ENCODE measurements at places on chromosomes 6 and 20.

DNA sequence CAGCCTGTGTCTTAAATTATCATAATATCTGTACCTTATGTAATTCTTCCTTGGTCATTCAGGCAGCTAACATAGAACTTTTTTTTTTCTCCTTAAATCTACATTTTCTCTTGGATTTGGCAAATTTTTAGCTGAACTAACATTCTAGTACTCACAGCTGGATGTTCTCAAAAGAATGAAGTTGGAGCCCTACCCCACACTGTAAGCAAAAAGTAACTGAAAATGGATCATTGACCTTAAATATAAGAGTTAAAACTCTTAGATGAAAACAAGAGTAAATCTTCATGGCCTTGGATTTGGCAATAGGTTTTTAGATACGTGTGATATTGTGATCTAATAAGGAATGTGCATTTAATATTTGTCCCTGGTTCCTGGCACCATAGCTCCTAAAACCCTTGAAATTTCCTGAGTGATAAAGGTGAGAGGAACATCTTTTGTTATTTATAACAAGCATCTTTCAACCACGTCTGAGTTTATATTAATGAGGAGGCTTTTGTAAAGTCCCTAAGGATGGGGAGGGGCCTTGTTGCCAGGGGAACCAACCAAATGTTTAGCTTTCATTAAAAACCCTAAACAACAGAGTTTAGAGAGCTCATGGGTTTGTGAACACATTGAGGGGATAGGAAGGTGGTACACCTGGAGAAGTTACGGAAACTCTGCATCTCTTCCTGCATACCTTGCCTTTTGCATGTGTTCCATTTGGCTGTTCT, 106.1 kb upstream of the ADGRF4 start:
- no peak for DNase-seq

DNA sequence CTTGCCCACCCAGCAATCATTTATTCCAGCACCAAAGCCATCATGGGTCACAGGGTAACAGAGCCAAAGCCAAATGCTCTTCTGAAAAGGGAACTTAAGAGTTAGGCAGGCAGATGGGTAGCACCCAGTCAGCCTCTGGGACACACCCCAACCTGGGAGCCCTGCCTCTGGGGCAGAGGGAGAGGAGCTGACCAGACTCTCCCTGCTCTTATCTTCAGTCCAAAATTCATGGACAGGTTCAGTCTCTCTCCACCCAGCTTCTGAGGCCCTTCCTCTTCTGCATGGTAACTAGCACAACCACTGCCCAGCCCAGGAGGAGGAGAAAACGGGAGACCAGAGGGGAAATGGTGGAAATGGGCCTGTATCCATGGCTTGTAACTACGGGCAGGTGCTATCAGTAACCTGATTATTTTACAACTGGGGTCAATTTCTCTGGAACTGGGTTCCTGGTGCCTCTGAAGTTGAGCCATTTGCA, 105.4 kb downstream of the NOL4L start:
- DNase-seq: no peak

DNA sequence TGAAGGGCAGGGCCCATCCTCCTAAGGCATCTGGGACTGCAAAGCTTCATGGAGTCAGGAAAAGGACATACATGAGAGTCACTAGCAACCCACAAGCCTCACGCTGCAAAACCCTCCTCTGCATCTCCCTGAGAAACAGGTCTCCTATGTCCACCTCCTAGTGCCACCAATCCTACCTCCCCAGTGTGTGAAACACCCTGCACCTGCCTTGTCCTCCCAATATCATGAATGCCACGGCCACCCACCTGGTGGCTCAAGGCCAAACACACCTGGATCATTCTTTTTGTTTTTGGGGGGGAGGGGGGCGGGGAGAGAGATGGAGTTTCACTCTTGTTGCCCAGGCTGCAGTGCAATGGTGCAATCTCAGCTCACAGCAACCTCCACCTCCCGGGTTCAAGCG, 90.5 kb downstream of the ZMYND8 start:
- no peak for DNase-seq

- no peak for DNase-seq
Measured at GRCh38 chr6:79084693-79085092, 6.6 kb upstream of the PHIP start.

GRCh38 chr6:140772576-140772975, 1360.1 kb upstream of the GJE1 start:
- DNase-seq: no peak

- no peak for DNase-seq
Measured at GRCh38 chr20:62884556-62884955, 22.9 kb upstream of the TCFL5 start.

DNA sequence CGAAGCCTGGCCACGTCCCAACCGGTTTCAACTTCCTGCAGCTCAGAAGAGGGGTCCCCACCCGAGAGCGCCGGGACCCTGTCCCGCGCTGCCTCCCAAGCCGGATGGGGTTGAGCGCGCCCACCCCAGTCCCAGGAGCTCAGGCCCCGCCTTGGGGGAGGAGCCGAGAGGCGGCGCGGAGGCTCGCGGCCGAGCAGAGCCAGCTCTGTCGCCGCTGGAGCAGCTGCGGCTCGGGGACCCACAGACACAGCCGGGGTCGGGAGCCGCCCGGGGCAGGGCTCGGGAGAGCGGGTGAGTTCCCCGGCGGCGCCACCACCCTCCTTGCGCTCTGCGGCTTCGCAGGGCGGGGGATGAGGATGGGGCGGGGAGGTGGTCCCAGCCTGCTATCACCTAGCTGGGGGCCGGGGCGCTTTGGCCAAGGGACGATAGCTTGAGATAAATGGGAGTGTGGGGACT, at the start of gene PPP1R16B:
PPP1R16B (plus strand) TSS at position 196 of the 456 bp plus-strand sequence. CDS start 30,229 bp downstream, outside the sequence.
- peak; percentile 6 for DNase-seq

DNA sequence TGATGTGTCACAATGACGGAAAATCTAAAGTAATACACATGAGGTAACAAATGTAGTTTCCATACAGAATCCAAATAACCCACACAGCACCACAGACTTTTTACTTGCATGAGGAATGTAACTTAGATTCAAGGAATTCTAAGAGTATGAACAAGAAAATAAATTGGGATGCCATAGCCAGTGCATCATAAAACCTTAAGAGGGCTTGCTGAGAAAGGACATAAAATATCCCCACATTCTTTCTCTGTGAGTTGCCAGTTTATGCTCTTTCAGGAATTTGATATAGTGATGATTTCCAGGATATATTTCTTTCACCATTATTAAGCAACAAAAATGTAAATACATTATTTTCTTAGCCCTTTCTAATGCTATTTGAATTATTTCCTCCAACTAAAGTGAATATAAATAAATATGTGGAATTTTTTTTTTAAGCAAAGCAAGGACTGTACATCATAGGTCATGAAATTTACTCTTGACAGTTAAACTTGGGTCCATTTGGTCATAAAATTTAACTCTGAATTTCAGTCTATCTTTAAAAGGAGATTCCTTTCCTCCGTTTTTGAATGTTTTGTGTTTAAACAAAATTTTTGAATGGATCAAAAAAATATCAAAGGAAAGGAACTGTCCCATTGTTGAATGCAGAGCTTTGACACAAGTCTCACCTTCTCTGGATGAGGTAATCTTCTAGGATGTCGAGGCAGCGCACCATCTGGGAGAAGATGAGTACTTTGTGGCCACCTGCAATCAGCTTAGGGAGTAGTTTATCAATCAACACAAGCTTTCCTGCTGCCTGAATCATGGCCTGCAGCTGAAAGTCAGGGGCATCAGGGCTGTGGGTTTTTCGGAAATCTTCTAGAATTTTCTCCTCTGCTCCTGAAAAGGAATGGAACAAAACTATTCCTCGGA, 116.3 kb upstream of the EMILIN3 start:
- no peak for DNase-seq

DNA sequence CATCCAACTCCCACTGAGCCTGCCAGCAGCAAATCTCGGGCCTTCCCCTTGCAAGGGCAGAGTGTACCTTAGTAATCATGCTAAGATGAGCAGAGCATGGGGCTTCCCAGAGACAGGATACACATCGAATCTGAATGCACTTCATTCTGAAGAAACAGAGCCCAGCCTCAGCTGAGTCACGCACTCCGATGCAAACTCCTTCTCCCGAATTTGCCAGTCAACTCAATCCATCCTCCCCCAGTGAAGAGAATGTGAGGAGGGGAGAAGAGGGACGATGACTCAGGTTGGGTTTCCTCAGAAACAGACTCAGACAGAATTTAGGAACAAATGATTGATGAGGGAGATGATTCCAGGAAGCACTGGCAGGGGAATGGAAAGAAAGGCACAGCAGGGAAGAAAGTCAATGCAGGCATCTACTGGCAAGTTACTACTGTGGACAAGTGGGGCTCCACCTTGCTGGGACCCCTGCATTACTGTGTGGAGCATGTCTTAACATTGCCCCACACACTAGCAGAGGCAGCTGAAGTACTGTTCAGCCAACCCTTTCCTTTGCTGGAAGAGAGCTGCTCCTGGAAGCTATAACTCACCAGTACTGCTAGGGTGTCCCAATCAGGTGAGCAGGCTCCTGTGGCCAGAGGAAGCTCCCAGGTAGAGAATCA, 251.6 kb downstream of the ADGB start:
- DNase-seq: no peak

DNA sequence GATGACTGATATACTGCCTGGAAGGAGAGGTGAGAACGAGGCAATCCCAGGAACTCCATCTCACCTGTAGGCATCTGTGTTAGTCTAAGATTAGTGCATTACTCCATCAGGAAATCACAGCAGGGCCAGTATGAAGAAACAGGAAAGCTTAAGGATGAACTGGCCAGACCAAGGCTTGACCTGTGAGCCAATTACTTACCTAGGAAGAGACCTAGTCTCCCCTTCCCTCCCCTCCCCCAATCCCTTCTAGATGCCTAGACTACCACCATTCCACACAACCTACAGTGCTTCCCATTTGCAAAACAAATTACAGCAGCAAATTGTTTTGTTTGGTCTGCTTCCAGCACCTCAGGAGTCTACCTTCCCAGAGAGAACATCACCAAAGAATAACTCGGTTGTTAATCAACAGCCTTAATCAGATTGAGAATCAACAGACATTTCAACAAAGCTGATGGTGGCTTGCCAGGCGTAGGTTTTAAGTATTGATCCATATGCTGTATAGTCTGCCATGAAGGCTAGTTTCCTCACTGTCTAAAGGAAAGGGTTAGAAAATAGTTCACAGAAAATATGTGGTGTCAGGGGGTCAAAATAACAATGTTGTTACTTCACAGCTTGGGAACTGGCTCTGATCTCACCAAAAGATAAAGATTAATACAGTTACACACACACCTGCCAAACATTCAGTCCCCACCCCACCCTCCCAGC, 10.1 kb downstream of the PKHD1 start:
- no peak for DNase-seq

DNA sequence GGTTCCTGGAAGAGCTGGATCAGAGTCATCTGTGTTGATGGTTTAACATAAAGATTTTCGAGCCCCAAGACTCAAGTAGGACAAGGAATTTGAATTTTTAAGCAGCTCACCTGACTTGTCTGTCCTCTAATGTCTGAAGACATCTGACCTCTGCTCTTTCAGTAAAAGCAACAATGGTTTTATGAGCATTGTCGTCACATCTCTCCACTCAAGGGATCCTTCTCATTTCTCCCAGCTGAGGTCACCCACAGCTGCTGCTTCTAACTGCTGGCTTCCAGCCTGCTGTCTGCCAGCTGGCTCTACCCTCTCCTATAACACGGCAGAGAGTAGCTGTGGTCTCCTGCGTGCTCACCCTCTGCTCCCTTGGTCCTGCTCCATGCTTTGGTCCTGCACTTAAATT, 24.7 kb upstream of the HDAC2 start:
- DNase-seq: peak; percentile 62
